Inflammatory macrophage treated with lipopolysaccharide for 1 hour (primary cell): ENCODE measurements at places on chromosomes 2 and 18.

- DNase-seq, result peak; percentile 44
These were observed 26.5 kb upstream of the C2orf74 start for GRCh38 chr2:61135510-61135909.

DNA sequence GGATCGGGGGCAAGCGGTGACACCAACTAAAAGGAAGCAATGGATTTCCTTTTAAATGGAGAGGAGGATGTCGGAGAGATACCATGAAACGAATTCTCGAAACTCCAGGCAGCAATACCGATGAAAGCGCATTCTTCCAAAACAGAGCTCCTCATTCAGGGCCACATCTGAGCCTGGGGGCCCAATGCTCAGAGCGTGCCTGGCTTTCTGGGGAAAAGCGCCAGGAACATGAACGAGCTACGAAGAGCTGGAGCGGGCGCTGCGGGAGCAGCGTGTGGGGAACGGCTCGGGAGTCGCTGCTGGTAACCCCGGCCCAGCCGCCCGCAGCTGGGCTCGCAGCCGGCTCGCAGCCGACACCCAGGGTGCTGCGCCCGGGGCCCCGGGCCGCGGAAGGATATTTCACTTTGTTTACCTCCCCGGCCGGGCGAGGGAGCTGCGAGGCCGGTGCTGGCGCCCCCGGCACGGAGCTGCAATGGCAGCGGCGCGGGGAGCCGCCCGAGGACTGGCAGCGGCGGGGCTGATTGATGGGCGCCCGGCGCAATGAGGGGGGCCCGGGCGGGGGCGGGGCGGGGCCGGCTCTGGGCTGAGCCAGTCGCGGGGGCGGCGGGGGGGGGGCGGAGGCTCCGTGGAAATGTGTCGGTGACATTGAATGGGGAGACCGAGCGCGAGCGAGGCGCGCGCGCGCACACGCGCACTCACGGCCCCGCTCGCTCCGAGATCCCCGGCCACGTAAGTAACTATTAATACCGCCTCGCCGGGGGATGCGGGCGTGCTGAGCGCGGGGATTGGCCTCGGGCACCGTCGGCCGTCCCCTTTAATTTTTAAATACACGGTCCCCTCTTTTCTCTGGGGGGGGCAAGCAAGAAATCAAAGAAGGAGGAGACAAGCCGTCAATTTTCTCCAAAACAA is at the start of gene TRIB2:
TSS of gene TRIB2 (plus strand) at position 655 of the 909 bp plus-strand sequence. CDS start 1,372 bp downstream, outside the sequence.
- peak; percentile 52 for DNase-seq

GRCh38 chr18:66754335-66754734 is 150.4 kb upstream of the CDH19 start:
- DNase-seq, result no peak

DNA sequence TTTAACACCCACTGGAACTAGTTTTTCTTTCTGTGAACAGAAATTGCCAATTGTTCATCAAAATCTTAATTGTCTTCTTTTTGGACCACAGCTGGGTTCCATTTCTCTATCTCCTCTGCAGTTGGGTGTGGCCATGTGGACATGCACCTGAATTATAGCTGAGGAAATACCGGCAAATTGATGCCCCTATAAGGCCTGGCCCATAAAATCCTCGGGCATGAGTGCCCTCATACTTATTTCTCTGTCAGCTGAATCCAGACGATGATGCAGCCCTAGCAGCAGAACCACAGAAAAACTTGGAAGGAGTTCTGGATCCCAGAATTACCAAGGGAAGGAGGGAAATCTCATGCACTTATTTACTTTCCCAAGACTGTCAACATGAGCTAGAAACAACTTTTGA is 249.0 kb downstream of the CYRIA start:
- no peak for DNase-seq

DNA sequence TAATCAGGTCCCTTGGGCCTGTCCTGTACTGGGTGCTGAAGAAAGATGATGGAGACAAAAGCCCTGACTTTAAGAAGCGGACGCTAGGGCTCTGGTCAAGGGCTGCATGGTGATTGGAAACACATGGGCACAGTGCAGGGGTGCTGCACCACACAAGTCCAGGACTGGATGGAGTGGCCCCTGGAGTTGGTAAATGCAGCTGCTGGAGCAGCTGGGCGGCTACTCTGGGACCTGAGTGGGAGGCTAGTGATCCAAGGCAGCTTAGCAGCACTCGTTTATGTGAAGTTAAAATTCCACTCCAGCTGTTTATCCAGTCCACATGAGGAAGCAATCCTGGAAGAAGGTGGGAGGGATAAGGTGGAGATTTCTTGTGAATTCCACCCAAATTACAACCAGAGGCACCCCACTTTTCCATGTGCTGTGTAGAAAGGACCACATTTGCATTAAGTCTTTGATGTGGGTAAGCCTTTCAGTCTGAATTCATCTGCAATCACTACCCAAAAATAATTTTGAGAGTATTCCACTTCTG is 24.9 kb downstream of the MERTK start:
- DNase-seq, result no peak

GRCh38 chr2:105842555-105842954 is 97.8 kb downstream of the NCK2 start:
- DNase-seq, result no peak

DNA sequence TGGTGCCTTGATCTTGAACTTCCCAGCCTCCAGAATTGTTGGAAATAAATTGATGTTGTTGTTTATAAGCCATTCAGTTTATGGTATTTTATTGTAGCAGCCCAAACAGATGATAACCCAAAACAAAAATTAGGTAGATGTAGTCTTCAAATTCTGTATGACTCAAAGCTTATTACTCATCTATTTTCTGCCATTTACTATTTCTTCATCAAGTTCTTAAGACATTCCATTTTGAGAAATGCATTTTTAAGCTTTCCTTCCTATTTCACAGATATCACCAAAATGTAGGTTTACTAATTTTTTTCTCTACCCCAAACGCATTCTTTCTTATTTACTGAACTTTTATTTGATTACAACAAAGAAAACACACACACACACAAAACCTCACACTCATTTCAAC is 148.2 kb downstream of the RND3 start:
- no peak for DNase-seq

DNA sequence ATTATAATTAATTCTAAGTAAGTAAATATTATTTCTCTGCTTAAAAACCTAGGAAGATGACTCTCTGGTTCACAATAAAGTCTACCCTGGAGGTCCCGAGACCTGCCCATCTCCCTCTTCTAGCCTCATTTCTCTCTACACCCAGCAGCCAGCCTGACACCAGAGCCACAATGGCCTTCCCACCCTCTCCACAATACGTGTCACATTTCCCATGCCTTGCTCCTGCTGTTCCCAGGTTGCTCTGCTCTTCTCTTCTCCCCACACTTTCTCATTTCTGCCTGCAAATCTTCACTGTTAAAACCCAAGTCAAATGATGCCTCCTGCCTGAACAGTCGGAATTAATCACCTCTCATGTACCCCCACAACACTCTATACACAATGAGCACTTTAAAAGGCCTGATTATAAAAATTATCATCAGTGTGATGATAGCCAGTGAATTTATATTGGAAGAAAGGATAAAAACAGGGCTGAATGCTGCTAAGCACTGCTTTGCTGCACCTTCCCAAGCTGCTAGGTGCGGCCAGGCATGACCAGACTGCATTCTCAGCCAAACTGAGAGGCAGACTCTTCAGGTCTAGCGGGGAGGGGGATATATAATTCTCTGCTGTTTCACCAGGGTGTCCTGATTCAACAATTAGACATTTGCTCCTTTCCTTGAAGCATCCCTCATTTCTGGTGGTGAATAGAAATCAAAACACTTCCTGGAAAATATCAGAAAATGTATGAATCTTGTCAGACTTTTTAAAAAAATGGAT is 160.6 kb downstream of the DTNA start:
- no peak for DNase-seq

DNA sequence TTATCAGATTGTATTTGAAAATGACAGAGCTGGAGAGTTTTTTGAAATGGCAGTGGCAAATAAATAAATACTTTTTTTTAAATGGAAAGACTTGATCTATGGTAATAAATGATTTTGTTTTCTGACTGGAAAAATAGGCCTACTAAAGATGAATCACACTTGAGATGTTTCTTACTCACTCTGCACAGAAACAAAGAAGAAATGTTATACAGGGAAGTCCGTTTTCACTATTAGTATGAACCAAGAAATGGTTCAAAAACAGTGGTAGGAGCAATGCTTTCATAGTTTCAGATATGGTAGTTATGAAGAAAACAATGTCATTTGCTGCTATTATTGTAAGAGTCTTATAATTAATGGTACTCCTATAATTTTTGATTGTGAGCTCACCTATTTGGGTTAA is 30.9 kb downstream of the CD28 start:
- no peak for DNase-seq

GRCh38 chr2:31329081-31329625 is 85.4 kb downstream of the XDH start:
- peak; percentile 29 for DNase-seq

- peak; percentile 41 for DNase-seq
These were observed 58.2 kb downstream of the QPCT start for GRCh38 chr2:37402636-37403035.

- DNase-seq, result no peak
These were observed 210.0 kb upstream of the SKOR2 start for GRCh38 chr18:47461406-47461948.

DNA sequence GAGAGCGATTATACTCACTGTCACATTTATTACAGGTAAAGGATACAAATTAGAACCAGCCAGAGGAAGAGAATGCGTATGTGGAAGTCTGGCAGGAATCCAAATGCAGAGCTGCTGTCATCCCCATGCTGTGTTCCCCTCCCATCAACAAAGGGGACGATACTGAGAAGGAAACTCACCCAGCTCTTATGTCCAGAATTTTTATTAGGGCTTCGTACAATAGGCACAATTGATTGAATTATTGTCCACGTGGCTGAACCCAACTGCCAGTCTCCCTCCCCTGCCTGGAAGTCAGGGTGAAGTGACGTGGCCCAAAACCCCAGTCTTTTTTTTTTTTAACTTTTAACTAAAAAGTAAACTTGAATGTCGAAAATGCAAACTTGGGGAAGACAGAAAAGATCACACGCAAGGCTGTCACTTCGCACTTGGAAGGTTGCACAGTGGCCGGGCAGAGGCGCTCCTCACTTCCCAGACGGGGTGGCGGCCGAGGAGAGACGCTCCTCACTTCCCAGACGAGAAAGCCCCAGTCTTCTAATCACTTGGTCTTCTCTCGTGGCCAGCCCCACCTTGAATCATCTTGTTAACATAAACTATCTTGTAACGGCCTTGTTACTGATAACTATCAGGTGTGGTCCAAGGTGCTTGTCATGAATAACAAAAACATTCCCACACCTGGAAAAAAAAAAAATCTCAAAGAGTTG is 40.0 kb upstream of the ITSN2 start:
- DNase-seq, result no peak

GRCh38 chr18:59228351-59228750 is 8.4 kb downstream of the GRP start:
- no peak for DNase-seq

DNA sequence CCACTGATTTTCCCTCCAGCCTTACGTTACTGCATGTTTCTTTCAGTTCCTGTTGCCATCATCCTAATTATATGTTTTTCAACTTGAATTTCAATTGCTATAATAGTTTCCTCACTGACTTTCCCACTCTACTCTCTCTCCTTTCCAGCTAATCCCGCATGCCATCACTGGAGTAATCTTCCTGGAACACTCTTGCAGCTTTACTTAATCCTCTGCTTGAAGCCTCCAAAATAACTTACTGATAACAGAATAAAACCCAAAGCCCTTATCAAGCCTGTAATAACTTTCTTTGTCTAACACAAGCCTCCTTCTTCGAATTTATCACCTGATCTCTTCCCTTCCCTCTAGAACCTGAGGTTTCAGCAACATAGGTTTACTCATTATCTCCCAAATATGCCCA is 237.3 kb downstream of the LTBP1 start:
- DNase-seq, result no peak

DNA sequence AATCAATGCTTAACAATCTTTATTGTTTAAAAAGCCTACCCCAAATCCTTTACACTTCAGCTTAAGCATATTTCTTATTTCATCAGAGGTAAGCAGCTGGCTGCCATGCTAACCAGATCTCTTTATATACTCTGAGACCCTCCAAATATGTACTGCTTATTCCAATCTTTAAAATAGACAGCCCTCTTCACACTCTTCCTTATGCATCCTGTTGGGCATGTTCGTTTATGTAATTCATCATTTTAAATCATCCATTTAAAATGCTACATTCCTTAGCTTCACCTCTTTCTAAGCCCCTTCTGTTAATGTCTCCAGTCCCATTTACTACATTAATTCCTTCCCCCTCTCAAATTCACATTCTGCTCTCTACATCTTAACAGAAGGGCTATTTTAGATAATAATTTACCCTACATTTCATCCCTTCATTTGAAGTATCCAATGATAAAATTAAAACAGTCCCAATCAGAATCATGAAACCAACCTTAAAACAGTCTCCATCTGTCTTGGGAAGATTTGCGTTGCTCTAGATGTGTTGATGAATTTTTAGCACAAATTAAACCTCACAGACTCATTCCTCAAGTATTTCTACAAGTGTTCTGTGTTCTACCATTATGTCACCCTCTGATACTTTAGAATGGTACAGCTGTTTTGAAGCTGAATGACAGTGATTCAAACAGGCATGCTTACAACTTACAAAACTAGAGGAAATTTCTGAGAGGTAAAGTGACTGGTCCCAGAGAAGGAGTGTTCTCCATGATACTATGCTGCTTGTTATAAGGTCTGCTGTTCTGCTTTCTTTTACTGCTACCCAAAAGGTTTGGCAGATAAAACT is 59.1 kb downstream of the ZNF385B start:
- no peak for DNase-seq

DNA sequence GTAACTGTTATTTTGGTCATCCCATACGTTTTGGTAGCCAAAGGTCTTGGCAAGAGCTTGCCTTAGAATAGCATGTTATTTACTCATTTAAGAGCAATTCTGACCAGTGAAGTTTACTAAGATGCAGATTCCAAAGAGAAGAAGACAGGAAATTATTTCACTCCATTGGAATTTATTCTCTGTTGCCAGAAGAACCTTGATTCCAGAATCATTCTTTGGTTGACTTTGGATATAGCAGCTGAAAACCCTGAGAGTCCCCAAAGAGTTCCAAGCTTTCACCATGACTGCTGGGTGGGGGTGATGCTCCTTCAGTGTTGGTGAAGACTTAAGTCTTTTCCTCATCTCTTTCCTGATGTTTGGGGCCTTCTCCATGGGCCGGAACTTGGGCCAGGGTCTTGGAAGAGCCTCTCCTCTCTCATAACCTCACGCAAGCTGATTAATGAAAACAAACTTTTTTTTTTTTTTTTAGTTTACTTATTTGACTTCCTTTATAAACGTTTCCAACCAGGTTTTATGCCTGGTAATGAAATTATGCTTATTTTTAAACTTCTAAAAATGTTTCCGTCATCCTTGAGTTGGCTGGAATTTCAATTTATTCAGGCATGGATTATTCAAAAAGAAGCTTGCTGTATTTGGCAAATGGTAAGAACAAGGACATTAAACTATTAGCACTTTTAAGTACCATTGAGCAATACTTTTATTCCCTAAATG is 192.0 kb downstream of the MTX2 start:
- no peak for DNase-seq

- DNase-seq, result no peak
These were observed 67.5 kb downstream of the EVA1A start for GRCh38 chr2:75493230-75493629.
